ENCODE measurements at places on chromosomes 5 and 9.
A peak's percentile ranks its signal among the peaks of the same experiment; 100 is the strongest.

- DNase-seq: no peak
These were observed 165.1 kb downstream of the RNF180 start for GRCh38 chr5:64330728-64331231.

GRCh38 chr5:36108758-36109460, 42.2 kb upstream of the UGT3A2 start:
- DNase-seq: peak; percentile 37

- peak; percentile 11 for DNase-seq
These were observed 822.5 kb downstream of the PTPRD start for GRCh38 chr9:9790216-9790872.

GRCh38 chr9:3299872-3300271, 225.9 kb downstream of the RFX3 start:
- DNase-seq: no peak

- peak; percentile 6 for DNase-seq
These were observed 49.0 kb downstream of the PTTG1 start for GRCh38 chr5:160470437-160471361.

- no peak for DNase-seq
These were observed 8.0 kb downstream of the MCC start for GRCh38 chr5:113480243-113480642.
